Glutamatergic neuron (in vitro differentiated cells): ENCODE measurements at places on chromosomes 1 and 21. TPM values are rescaled to one million over a fixed set of nuclear protein-coding genes. Genes with fewer than 3 reads are reported as not detected.
A peak's percentile ranks its signal among the peaks of the same experiment; 100 is the strongest.

DNA sequence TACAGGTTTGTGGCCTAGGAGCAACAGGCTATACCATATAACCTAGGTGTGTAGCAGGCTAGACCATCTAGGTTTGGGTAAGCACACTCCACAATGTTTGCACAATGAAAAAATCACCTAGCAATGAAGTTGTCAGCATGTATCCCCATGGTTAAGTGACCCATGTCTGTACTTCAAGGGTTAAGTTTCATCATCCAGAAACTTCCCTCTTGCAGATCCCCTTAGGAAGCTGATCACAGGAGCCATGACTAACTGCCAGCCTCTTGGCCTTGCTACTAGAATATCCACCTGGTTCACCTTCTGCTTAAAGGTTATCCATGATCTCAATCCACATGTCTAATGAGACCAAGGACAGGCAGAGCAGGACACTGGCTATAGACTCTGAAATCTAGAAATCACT is 3.5 kb upstream of the UBXN10 start:
- H3K27me3 ChIP-seq: peaks cover 5% of the 10 kb centered on the region
- H3K27ac ChIP-seq: no peak overlapping the region
- H3K4me1 ChIP-seq: peaks cover 6% of the 10 kb centered on the region
- DNase-seq: no peak
- no peak overlapping the region for H3K4me3 ChIP-seq

GRCh38 chr1:60463146-60463545 is 389.6 kb upstream of the C1orf87 start:
- H3K36me3 ChIP-seq: no peaks in the 10 kb centered on the region
- H3K27ac ChIP-seq: no peak overlapping the region
- H3K27me3 ChIP-seq: no peaks in the 10 kb centered on the region
- no peak for DNase-seq
- H3K4me1 ChIP-seq: no peaks in the 10 kb centered on the region

- no peak for DNase-seq
- peaks cover 5% of the 10 kb centered on the region for H3K27me3 ChIP-seq
- no peaks in the 10 kb centered on the region for H3K36me3 ChIP-seq
- no peak overlapping the region for H3K4me3 ChIP-seq
- H3K27ac ChIP-seq: no peak overlapping the region
Observed at GRCh38 chr1:1335792-1336248, 4.7 kb downstream of the TAS1R3 start.

DNA sequence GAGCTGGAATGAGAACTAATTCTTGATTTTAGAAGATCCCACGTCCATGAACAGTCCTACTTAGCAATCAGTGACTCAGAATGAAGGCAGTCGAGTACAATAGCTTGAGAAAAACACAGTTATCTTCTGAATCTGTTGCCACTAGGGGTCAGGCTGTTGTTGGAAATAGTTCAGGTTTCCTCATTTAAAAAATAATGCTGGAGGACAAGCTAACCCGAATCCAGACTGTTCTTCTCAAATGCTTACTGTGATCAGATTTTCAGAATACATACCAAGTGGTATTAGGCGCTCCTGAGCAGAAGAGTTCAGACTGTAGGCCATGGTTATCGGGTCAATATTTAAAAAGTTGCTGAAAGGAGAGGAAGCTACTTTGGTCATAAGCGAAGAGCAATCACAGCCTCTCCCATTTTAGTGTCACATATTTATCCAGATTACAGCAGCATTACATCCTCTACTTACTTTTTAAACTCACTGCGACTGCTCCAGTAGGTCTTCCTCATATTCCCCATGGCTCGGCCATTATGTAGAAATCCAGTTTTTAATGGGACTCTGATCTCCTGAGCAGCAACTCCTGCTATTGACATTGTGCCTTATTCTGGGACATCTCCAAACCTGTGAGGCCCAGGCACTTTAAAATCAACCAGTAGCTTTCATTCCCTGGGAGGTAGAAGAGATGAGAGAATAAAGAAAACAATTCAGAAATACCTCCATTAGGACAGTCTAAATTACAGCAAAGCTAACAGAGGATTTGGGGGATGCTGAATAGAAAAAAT is 10.9 kb downstream of the ERRFI1 start:
- H3K27ac ChIP-seq: no peak overlapping the region
- H3K4me1 ChIP-seq: peaks cover 5% of the 10 kb centered on the region
- no peak overlapping the region for H3K4me3 ChIP-seq
- H3K27me3 ChIP-seq: no peaks in the 10 kb centered on the region
- no peaks in the 10 kb centered on the region for H3K36me3 ChIP-seq
- no peak for DNase-seq

DNA sequence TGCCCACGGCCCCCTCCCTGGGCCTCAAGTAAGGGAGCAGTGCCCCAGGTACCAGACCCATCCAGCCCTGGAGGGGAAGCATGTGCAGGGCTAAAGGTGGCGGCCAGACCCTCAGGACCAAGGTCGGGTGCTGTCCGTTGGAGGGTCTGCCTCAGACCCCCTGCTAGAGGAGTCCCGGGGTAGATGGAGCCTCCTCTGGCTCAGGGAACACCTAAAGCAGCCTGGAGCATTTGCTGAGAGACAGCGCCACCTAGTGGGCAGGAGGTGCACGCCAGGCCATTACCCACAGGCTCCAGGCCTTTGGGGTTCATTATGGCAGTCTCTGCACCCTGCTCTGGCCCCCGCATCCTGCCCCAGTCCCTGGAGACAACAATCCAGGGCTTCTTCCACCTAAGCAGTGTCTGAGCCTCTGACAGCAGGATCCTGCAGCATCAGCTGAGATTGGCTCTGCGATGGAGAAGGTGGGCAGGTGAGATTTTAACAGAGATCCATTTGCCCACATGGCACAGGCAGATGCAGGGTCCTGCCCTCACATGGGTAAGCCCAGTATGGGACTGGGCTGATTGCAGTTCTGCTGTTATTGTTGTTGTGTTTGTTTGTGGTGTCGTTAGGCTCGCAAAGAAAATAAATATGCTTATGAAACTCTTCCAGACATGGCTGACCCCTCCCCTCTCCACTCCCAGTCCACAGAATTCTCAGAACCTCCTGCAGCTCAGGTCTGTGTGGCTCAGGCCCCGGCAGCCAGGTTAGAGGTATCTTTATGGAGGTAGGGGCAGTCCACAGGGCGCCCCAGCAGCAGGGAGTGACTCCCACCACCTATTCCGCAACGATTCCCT is 42.4 kb downstream of the CTNNBIP1 start:
- no peaks in the 10 kb centered on the region for H3K36me3 ChIP-seq
- no peak overlapping the region for H3K27ac ChIP-seq
- no peaks in the 10 kb centered on the region for H3K27me3 ChIP-seq
- H3K4me3 ChIP-seq: peak overlapping the region; percentile 7

DNA sequence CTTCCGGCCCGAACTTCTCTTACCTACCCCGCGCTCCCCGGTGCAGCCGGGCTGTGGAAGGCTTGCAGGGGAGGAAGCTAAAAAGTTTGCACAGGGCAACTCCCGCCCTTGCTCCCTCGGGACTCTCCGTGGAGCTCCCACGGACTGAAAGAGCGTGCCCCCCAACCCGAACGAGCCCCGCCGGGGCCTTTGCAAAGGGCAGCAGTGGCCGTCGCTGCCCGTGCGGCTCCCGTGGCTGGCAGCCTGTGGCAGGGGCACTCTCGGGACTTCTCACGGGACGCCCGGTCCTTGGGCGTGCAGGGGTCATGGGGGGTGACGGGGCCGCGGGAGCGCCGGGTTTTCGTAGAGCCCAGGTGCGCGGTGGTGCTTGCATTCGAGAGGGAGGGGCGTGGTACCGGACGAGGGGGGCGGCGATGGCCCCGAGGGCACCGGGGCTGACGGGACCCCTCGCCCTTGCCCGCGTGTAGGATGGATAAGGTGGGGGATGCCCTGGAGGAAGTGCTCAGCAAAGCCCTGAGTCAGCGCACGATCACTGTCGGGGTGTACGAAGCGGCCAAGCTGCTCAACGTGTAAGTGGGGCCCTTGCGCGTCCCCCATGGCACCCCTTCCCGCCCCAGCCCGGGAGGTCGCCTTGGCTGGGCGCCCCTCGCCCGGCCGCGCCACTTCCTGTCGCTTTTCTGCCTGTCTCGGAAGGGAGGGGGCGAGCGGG is 711 bp downstream of the GADD45A start:
- H3K36me3 ChIP-seq: peaks cover 6% of the 10 kb centered on the region
- H3K4me3 ChIP-seq: peak overlapping the region; percentile 88
- DNase-seq: no peak
- H3K27me3 ChIP-seq: peaks cover 11% of the 10 kb centered on the region

Gene S100A12
- total RNA-seq: not detected

Gene GPX7
- total RNA-seq: 3.5 TPM

DNA sequence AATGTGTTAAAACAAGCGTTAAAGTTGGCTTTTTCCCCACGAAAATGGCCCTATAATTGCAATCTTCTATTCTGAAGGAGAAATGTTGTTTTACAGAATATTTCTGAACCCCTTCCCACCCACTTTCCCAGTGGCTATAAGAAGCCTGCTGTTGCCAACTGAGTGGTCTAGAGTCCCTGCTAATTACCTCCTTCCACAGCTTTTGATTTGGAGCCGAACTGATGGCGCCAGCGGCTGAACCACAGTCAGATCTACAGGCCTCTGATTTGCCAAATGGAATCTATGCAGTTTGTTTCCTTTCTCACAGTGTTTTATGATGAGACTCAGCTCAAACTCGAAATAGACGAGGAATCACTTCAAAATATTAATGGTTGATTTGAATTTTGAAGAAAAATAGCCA is 76.0 kb upstream of the C1orf105 start:
- no peaks in the 10 kb centered on the region for H3K4me1 ChIP-seq
- DNase-seq: no peak
- peaks cover 1% of the 10 kb centered on the region for H3K27me3 ChIP-seq
- H3K27ac ChIP-seq: no peak overlapping the region

GRCh38 chr1:8706995-8707396 is 110.4 kb downstream of the RERE start:
- no peak for DNase-seq
- peak overlapping the region; percentile 92 for H3K27ac ChIP-seq
- H3K36me3 ChIP-seq: no peaks in the 10 kb centered on the region
- H3K4me1 ChIP-seq: peaks cover 51% of the 10 kb centered on the region

DNA sequence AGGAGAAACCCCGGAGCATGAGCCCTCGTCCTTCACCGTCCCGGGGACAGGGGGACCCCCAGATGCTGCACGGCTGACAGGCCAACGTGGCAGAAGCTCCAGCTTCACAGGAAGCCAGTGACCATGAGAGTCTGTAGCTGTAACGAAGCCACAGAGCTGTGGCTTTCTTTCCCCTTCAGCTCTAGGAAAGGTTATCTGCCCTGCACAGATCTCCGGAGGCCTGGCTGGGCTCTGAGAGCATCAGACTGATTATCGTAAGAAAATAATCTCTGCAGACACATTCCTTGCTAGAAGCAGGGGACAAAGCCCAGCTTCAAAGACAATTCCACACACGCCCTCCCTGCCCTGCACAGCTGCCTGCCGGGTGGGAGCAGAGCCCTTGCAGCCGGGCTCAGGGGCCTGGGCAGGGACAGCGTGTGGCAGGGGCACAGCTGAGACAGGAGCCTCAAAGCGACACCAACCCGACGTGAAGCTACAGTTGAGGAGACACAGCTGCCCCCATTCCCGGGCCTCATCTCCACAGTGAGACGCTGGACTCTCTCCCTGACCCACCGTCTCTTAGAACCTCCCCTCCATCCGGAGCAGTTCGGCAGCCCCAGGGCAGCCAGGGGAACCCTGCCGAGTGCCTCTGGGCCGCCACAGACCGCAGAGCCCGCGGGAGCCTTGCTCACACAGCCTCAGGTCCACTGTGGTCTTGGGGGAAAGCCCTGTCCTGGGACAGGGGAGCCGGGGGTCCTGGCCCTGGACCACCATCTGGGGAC is 30.6 kb downstream of the POFUT2 start:
- no peak overlapping the region for H3K27ac ChIP-seq
- H3K4me3 ChIP-seq: no peak overlapping the region
- H3K27me3 ChIP-seq: peaks cover 4% of the 10 kb centered on the region
- peaks cover 2% of the 10 kb centered on the region for H3K4me1 ChIP-seq

DNA sequence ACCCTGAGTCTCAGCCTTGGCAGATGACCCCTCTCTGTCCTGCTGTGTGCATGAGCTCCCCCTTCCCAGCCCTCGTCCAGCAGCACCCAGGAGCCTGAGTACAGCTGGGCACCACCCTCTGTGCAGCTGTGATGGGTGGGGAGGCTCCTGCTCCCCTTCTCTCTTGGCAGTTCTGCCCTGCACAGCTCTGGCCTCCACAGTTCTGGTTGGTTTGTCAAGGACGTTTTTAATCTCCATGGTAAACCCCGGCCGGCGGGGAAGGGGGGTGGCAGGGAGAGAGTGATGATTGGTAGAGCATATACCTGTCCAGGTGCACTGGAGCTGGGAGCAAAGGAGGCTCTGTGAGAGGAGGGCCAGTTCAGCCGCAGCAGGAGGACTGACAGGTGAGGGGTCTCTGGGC is at the start of gene CLCNKA:
TSS of gene CLCNKA (plus strand) at position 356 of the 400 bp plus-strand sequence. CDS start 584 bp downstream, outside the sequence.
- H3K4me3 ChIP-seq: no peak within 1 kb of the TSS
- H3K4me1 ChIP-seq: peaks cover 26% of the 10 kb centered on the region
- no peaks in the 10 kb centered on the region for H3K36me3 ChIP-seq
- H3K27ac ChIP-seq: peak within 1 kb of the TSS; percentile 22

GRCh38 chr1:203127666-203128430 is at the start of gene ADORA1:
Gene ADORA1 (plus strand): TSS chr1:203127726. CDS start chr1:203128842, 1,116 bp downstream.
- DNase-seq: peak; percentile 77
- H3K27me3 ChIP-seq: peaks cover 25% of the 10 kb centered on the region
- H3K4me1 ChIP-seq: peaks cover 9% of the 10 kb centered on the region
- peak within 1 kb of the TSS; percentile 13 for H3K27ac ChIP-seq

DNA sequence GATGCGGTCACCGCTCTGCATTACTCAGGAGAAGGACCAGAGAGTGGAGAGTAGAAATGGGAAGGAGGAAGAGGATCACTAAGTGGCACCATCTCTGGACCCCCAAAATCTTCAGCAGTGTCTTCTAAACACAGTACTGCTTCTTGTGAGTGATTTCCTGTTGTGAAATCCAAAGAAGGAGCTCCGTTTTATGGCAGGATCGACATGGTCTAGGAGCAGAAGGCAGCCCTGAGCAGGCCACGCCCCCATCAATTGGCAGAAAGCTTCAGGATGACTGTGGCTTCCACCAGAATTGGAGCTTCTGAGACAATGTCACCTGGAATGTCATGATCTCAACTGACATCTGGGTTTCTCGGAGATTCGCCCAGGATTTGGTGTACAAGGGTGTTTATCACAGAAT is 171.5 kb downstream of the ADSS2 start:
- no peak overlapping the region for H3K4me3 ChIP-seq
- H3K27me3 ChIP-seq: peaks cover 7% of the 10 kb centered on the region
- peaks cover 3% of the 10 kb centered on the region for H3K36me3 ChIP-seq
- H3K27ac ChIP-seq: no peak overlapping the region
- no peaks in the 10 kb centered on the region for H3K4me1 ChIP-seq

Gene NMNAT2
- total RNA-seq: 76.4 TPM

Gene CCDC185
- not detected for total RNA-seq

Gene RHOU
- 79.7 TPM for total RNA-seq
